ENCODE measurements at places on chromosomes 12 and 14. TPM values are rescaled to one million over a fixed set of nuclear protein-coding genes. Genes with fewer than 3 reads are reported as not detected.

The OR6C75 gene
- total RNA-seq = not detected

The HELB gene
- 3.4 TPM for total RNA-seq

The HCAR3 gene
- not detected for total RNA-seq

The ARID4A gene
- total RNA-seq = 21.5 TPM

The OR10P1 gene
- total RNA-seq = not detected
